NCI-H524 (cell line): ENCODE measurements at places on chromosomes 4 and X.

GRCh38 chr4:79227860-79228259, 98.0 kb downstream of the NAA11 start:
- DNase-seq = no peak

DNA sequence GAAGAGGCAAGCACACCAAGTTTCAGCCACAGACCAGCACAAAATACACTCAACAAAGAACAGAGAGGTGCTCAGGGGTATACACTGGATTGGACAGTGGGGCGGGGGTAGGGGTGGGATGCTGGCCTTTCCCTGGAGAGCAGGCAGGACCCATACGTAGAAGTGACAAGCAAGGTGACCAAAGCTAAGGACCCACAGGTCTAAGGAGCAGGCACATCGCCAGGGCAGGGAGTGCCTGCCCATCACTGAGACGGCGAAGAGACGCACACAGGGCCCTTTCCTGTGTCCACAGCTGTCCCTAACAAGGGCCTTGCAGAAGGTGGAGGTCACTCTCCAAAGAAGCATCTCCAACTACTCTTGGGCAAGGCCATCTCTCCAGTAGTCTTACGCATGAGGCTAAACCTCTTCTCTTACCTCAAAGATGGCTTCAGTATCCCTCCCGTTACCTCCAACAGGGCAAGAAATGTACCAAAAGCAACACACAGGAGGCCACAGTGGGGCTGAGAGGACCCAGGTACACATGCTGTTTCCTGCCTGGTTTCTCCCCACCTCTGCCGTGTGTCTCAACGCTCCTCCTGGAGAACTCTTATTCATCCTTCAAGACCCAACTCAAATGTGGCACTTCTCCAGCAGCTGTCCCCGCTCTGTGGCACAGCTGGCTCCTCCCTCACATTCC, 6.5 kb downstream of the WDR1 start:
- no peak for DNase-seq

DNA sequence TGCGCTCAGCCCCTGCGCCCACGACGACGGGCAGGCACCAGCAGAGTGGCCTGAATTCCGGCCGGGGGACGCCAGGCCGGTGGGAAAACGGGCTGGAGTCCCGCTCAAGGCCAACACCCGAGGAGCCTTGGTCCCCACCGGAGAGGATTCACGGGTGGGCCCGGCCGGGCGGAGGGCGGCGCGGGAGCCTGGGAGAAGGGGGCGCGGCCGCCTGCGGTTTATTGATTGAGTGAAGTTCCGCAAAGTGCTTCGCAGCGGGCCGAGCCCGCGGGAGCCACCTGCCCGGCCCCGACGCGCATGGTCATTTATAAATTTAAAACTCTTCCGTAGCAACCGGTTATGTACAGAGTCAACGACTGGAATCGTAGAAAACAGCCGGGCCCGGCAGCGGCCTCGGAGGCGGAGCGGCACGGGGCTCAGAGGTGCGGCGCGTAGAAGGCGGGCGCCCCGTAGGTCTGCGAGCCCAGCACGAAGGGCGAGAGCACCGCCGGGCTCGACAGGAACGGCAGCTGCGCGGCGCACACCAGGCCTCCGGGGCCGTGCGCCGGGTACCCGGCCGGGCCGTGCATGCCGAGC, 3.6 kb downstream of the NKX1-1 start:
- no peak for DNase-seq

DNA sequence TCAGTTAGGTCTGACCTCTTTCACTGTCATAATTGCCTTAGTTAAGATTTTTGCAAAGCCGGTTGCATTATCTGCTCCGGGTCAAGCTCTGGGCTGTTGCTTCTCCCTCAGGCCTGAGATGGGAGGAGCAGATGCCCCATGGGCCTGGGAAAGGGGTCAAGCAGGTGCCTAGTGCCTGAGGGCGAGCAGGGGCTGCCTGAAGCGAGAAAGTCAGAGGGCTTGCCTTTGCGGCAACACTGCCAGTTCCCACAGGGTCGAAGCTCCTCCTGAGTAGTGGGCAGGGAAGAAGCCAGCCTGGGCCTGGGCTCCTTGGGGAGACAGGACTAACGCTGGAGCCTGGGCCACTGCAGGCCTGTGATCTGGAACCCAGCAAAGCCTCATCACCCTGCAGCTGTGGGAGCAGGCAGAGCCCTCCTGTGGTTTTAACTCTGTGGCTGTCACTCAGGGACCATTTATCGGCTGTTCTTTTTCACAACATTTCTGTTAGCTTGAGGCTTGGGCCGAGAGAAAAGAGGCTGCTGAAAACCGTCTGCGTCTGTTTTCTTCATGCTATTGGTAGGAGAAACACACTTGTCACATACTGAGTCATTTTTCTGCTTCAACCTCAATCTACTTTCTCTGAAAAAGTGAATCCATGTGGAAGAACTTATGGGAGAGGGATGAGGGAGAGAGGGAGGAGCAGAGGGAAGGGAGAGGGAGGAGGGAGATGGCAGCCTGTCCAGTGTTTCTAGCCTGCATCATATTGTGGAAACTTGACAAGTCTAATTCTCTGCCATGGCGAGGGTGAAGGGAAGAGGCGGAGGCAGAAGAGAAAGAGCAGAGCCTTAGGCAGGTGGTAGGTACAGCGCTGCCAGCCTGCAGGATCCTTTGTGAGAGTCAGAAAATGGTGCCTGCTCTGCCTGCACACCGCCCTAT, 68.4 kb downstream of the RHOH start:
- peak; percentile 68 for DNase-seq

DNA sequence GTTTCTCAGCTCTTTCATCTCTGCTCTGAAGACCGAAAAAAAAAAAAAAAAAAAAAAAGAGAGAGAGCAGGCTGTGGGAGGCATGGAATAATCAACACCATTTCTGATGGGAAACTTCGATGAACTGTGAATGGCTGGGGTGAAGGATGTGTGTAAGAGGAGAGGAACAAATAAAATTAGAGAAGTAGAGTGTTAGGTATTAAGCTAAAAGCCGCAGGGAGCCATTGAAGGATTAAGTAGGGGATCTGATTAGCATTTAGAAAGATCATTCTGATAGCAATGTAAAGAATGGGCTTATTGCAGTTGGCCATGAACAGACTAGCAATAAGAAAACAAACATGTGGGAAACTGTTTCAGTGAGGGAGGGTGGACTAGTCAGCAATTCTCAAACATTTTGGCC, 33.6 kb upstream of the JADE1 start:
- no peak for DNase-seq
